Stomach (tissue), 19 donors: ENCODE measurements at places on chromosomes 3 and 15. TPM values are rescaled to one million over a fixed set of nuclear protein-coding genes. Genes with fewer than 3 reads are reported as not detected.
A peak's percentile ranks its signal among the peaks of the same experiment; 100 is the strongest.

The GOLGA8R gene
- 0.72 TPM for total RNA-seq

The GHSR gene
- total RNA-seq, result not detected

The ALG1L2 gene
- total RNA-seq, result not detected

GRCh38 chr3:33041909-33042308 is 55.0 kb downstream of the GLB1 start:
- no peak for DNase-seq

GRCh38 chr3:40387895-40388254 is 891 bp downstream of the ENTPD3 start:
- no peak for DNase-seq

GRCh38 chr3:151282921-151283320 is 4.6 kb upstream of the P2RY14 start:
- no peak for DNase-seq

The TRMT10C gene
- 1.4 TPM for total RNA-seq

The ACP3 gene
- total RNA-seq, result not detected

DNA sequence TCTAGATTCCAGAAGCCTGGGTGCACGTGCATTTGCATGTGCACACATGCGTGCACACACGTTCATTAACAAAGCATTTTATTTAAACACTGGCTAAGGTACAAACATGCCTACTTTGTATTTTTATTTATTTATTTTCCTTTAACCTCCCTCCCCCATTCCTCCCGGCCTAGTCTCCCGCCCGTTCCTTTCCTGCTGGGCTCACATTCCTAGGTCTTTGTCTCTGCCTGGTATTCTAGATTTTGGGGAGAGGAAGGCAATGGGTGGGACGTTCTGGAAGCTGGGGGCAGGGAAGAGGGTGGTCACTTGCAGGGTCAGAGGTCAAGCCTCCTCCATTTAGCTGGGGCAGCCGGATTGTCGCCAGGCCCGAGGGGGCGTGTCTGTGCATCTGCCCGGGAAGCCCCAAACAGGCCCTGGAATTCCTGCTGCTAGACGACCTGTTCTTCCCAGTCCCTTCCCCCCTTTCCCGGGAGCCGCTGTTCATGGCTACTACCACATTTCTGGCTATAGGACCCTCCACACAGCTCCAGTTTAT is 51.8 kb downstream of the TRIM71 start:
- no peak for DNase-seq

DNA sequence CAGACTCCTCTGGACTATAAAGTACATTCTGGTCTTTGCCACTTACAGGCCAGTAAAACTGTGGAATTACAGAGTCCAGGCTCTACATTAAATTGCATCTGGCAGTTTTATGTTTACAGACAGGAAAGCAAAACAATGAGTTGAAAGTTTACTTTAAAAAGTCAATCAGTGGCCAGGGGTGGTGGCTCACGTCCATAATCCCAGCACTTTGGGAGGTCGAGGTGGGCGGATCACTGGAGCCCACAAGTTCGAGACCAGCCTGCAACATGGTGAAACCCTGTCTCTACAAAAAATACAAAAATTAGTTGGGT is 53.8 kb downstream of the TM4SF4 start:
- no peak for DNase-seq

GRCh38 chr3:184334470-184335158 is 2.8 kb upstream of the FAM131A start:
- DNase-seq, result no peak

DNA sequence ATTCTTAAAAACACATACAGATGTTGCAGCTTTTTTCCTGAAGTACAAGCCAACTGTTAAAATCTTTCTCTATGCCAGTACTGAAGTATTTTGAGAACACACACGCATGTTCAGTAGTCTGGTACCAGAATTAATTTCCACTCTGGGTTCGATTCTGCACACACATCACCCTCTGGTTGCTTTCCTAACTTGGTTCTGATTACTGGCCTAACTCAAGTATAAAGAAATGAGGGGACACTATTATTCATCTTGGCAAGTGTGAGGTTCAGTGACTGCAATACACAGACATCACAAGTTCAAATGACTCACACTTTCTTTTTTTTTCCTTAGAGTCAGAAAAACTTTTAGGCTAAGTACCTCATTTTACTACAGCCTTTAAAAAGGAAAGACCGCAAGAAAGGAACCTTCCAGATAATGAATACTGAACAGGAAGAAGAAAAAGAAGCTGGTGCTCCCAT is 37.4 kb upstream of the LDHAL6B start:
- DNase-seq, result no peak

GRCh38 chr3:101966226-101966625 is 116.9 kb downstream of the NFKBIZ start:
- DNase-seq, result no peak

DNA sequence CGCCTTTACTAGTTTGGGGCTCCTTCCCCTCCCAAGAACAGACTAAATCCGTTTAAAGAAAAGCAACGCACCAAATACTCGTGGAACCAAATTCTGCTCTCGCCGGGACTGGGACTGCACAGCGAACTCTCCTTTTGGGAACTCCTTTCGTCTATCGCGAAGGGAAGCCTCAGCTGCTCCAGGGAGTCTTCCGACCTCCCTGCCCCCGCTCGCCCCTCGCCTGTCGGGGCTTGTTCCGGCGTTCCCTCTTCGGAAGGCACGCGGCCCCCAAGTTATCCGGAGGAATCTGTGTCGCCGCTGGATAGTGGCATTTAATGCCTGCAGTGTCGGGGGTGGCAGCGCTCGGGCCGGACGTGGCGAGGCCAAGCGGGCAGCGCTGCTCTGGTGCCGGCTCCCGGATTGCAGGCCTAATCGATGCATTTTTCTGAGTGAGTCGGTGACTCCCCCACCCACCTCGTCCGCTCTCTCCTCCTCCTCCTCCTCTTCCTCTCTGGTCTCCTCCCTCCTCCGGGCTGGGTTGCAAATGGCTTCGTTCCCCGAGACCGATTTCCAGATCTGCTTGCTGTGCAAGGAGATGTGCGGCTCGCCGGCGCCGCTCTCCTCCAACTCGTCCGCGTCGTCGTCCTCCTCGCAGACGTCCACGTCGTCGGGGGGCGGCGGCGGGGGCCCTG is at the start of gene TRIM71:
Gene TRIM71 (plus strand): TSS at position 440 of the 671 bp plus-strand sequence. CDS start 84 bp downstream, at position 524.
- no peak for DNase-seq

DNA sequence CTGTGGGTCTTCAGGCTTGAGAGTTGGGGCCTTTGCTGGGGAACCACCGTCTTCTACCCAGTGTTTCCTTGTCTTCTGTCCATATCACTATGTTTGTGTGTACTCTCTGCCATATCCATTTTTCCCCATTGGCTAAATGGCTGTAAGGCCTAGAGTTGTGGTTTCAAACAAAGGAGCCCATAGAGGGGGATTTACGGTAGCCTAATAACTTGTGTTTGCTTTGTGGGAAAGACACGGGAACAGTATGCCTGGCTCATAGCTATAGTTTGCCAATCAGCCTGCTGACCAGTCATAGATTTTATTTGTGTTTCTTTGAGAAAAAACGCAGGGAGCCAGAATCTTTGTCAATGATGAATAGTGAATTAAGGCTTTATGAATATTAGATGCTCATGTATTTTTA is 554.8 kb downstream of the NAALADL2 start:
- DNase-seq, result no peak

DNA sequence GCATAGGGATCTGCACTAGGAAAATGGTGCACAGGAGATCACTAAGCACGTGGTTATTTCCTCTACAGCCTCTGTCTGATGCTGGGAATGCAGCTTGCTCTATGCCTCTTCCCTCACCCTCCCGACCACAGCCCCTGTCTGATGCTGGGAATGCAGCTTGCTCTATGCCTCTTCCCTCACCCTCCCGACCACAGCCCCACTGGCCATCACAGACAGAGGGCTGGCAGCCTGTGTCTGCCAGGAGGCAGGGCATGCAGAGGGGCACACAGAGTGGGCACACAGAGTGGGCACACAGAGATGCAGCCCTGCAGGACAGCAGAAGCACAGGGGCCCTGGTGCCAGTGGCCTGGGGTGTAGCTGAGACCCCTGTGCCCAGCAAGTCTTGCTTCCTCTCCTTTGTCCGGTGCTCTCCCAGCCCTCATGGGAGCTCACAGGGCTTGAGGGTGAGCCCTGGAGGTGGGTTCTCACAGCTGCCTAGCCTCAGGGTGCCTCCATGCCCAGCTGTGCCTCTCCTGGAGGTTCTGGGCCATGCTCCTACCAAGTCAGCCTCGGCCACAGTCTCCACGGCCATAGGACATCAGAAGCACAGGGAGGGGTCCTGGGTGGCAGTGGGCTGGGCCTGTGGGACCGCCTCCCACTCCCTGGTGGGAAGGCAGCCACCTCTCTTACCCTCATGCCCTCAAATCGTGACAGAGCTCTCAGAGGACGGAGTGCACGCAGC is 65.8 kb downstream of the EXOG start:
- no peak for DNase-seq

GRCh38 chr15:60391722-60392315 is 6.0 kb downstream of the ANXA2 start:
- DNase-seq, result peak; percentile 70

The GOLGA8N gene
- total RNA-seq, result 3.5 TPM

The WDR49 gene
- not detected for total RNA-seq

The HRG gene
- not detected for total RNA-seq

DNA sequence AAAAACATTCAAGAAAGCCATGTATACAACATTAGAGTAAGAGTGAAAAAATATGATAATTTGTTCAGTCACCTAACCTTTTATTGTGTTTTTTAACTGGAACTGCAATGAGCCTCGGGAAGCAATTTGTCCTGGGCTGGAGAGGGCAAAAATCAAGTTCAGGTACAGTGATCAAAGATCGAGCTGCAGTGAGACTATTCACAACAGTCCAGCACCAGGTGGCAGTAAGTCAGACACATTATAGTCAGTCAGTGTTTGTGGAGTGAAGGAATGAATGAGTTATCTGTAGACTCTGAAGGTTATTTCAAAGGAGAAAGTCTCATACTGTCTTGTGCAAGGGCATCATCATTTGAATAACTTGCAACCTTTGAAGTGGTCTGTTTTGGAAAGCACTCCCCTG is 116.6 kb downstream of the CHDH start:
- DNase-seq, result no peak

DNA sequence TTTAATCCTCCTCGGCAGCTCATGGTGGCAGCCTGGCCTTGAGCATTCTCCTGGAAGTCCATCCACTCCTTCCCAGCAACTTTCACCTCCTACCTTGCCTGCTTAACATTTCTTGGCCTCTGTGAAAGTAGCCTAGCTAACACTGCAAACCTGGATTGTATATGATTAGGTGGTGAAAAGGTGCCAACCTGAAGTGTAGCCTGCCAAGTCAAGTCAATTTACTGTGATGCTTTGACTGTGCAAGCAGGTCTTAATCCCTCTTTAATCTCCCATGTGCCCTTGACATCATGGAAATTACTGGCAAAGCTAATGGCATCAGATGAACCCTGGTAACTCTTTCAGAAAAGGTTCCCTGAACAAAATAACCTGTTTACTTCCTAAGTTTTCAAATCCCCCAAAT is 169.7 kb upstream of the NR2F2 start:
- DNase-seq, result no peak

The TMEM266 gene
- not detected for total RNA-seq

GRCh38 chr3:194870394-194871110 is 184.9 kb downstream of the FAM43A start:
- DNase-seq, result peak; percentile 52

The CCDC51 gene
- 9.6 TPM for total RNA-seq

DNA sequence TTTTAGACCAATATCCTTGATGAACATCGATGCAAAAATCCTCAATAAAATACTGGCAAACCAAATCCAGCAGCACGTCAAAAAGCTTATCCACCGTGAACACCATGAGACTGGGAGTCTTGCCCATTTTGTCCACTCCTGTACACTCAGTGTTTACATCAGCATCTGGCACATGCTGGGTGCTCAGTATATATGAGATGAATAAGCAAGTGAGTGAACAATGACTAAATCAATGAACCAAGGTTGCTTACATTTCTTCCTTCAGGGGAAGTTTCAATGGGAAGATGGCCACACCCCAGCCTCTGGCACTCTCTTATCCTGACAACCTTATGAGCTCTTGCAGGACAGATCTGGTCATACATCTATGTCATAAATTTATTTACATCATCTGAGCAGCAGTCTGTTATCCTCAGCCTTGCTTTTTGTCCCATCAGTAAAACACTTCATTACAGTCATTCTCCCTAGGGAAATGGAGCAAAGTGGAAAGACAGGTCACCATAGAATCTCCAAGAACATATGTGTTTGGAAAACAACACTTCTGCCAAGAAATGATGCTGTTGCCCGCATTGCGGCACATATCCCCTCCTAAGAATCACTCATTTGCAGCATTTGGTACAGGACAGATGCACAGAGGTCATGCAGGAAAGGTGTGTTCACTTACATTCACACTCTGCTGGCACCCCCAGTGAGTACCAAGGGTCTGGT is 171.8 kb upstream of the EIF1B start:
- no peak for DNase-seq

- DNase-seq, result peak; percentile 56
Measured at GRCh38 chr3:47404955-47405790, 24.4 kb downstream of the PTPN23 start.

The TMCO5A gene
- not detected for total RNA-seq

DNA sequence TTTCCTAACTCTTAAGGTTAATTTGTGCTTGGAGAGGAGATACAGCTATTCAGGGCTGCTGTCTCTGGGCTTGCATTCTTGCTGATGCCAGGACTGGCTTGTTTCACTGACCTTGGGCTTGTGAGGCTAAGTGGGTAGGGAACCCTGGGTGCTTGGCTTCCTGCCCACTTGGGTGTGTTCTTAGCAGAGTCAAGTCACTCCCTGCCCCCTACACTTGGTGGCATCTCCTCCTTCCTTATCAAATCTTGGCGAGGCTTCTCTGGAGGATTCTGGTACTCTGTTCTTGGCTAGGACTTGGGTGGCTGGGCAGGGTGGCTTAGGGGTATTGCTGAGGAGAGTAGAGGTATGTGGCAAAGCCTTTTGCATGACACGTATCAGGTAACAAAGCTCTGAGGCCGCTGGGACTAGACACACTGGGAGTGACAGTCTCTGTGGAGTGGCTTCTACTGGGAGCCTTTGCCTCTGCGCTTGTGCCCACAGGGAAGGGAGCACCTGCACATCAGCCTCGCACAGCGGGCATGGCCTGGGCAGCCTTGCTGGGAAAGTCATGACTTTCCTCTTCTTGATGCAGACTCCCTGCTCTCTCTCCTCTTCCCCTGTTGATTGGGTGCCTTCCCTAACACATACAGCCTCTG is 41.8 kb downstream of the CHCHD6 start:
- peak; percentile 70 for DNase-seq

- DNase-seq, result no peak
Measured at GRCh38 chr3:8647137-8647985, 2.8 kb upstream of the SSUH2 start.

- no peak for DNase-seq
Measured at GRCh38 chr3:103494011-103494410, 1059.2 kb downstream of the ZPLD1 start.

- no peak for DNase-seq
Measured at GRCh38 chr3:85482213-85482490, 523.4 kb downstream of the CADM2 start.

- no peak for DNase-seq
Measured at GRCh38 chr15:54816401-54816800, 380.3 kb downstream of the RSL24D1 start.
